Head of caudate nucleus (tissue), 42 donors: ENCODE measurements at places on chromosomes 4 and X.

DNA sequence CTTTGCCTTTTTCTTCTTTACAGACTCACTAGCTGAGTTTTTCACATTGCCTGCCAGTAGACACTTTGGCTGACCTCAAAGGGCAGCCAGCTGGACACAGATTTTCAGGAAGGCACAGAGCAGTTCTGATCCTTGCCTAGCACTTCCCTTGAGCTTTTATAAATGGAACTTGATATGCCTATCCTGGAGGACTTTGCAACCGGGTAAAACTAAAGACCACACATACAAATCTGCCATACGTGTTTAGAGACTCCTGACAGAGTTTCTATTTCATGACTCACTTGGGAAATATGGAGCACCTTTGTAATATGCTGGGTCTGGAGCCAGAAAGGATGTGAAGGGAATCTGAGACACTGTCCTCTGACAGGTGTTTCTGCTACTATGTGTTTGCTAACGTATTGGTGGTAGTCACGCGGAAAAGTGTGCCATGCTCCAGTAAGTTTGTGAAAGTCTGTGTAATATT lies 56.7 kb upstream of the RASSF6 start:
- DNase-seq = no peak

GRCh38 chr4:107155366-107155765 lies 119.3 kb upstream of the DKK2 start:
- DNase-seq = no peak

DNA sequence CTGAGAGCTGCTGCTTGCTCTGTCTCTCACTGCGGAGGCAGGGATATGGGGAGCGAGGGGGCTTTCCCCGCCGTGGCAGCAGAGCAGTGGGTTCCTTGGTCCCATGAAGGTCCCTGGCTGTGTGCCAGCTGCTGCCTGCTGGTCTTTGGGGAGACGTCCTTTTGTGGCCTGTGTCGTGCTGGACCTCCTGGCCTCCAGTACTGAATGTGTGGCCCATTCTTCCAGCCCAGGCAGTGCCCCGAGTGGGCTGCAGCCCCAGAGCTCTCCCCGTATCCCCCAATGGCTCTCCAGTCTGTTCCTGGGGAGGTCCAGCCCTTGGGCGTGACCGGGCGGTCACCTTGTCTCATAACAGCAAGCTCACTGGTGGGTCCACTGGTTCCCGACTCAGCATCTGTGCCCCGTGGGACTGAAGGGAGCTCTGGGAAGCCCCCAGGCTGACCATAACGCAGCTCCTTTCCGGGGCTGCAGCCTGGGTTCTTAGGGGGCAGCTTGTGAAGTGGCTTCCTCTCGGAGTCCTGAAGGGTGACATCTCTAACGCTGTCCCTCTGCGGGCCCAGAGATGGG lies 115.6 kb downstream of the SMIM20 start:
- no peak for DNase-seq

GRCh38 chrX:129791961-129792570 lies 12.3 kb downstream of the SASH3 start:
- DNase-seq = peak; percentile 34

- no peak for DNase-seq
Observed at GRCh38 chr4:18954538-18954937, 933.0 kb upstream of the LCORL start.

- no peak for DNase-seq
Observed at GRCh38 chrX:12771445-12772069, 19.7 kb upstream of the PRPS2 start.

GRCh38 chrX:54695231-54695630 lies 102.8 kb downstream of the ITIH6 start:
- no peak for DNase-seq

- no peak for DNase-seq
Observed at GRCh38 chr4:39975488-39976089, 2.1 kb downstream of the PDS5A start.

DNA sequence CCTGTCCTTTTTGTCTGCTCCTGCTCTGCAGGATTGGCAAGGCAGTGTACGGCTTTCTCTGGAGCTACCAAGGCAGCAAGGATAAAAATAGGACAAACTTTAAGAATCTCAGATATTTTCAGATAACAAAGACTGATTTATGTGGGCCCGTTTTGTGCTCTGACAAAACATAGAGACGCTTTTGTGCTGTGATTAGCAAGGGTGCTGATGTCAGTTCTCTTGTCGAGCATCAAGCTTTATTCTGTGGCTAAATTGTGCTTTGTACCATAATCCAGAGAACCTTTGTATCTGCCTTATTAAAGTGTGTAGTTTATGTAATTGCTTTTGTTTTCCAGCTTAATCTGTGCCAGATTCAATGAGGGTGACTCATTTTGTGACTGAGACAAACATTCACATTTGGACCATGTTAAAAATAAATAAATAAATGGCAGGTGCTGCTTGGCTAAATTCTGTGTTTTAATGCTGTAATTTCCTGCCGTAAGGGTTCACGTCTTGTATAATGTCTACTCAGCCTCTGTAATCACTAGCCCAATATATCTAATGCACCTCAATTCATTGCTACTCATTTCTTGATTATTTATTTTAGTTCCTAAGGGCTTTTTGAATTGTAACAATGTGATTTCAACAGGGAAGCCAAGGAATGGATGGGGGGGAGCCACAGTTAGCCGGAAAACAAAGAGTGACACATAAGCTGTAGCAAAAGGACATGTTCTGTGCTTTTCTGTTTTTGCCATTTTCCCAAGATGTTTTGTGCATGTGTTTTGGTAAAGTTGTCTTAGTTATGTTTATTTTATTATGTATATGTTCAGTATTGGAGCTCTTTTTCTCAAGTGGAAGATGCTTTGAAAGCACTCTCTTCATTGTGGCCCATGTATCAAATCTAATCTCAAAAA lies 75.1 kb downstream of the GAB1 start:
- peak; percentile 63 for DNase-seq

- no peak for DNase-seq
Observed at GRCh38 chrX:17390419-17390850, 15.4 kb downstream of the NHS start.

DNA sequence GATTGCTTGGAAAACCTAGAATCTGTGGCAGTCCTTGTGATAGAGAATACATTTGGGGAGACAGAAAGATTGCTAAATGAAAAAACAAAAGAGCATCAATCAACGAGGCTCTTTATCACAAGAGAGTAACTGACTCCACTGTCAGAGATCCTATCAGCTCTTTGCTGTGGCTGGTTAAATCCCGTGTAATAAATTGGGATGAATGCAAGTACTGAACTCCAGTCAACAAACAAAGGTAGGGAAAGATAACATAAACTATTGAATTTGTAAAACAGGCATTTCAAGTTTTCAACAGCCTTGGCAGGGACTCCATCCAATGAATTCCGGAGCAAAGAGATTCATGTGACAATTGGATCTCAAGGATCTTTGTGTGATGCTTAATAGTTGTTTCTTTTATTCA lies 21.3 kb downstream of the MMRN1 start:
- DNase-seq = no peak

- DNase-seq = peak; percentile 33
Observed at GRCh38 chrX:12701628-12702027, 89.6 kb upstream of the PRPS2 start.

GRCh38 chrX:131907488-131908314 lies 115.4 kb upstream of the STK26 start:
- no peak for DNase-seq

GRCh38 chr4:40734497-40734896 lies 15.3 kb upstream of the NSUN7 start:
- DNase-seq = no peak

DNA sequence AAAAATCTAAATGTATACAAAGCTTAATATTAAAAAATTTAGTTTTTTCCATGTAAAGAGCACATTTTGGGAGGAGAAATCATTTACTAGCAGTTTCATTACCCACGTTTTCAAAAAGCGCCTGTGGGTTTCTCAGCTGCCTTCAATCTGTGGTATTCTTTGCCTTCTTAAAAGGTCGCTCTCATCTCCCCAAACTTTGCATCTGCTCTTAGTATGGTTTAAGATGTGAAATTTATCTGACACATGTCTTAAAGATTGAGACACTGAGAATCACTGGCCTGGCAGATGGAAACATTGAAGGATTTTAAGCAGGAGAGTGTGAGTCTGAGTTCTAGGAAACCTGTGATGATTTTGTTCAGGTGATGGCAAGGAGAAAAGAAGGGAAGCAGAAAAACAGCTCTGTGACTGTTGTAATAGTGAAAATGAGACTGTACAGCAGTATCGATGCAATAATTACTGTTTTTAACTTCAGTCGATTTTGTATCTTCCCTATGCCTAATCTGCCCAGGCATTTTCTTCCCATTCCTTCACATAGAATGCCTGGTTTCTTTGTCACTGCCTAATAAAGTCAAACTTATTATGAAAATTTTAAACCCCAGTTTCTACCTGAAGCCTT lies 75.9 kb downstream of the PAQR3 start:
- no peak for DNase-seq

DNA sequence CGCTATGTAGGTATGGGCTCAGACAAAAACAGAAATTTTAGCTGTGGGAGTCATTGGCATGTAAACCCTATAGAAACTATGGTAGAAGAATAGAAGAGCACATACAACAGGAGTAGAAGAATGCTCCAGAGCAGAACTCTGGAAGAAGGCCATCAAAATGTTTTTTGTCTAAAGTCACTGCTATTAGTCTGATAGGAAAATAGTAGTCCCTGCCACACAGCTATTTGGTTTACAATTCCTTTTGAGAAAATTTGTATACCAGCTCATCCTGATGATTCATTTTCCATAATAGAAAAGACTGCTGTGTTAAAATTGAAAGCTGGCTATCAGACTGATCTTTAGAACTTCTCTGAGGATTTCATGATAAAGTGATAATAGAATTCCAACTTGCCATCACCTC lies 32.8 kb upstream of the ADAD1 start:
- no peak for DNase-seq

- peak; percentile 10 for DNase-seq
Observed at GRCh38 chrX:22748093-22748999, 251.4 kb upstream of the DDX53 start.

DNA sequence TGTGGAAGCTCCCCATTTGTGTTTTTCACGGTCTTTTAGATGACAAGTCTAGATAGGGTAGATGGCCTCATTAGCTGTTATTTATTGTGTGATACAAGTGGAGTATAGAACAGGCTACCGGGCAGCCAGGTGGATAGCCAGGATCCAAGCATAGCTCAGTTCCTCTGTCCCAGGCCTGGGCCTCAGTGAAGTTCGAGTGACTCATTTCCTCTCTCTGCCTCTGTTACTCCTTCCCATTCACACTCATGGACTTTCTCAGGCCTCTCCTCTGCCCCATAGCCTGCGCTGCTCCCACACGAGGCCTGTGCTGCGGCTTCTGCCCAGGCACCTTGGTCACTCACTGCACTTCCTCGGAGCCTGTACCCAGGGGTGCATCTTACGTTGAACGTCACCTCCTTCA lies 54.5 kb downstream of the TENM3 start:
- DNase-seq = no peak

GRCh38 chrX:133495464-133496391 lies 80.4 kb upstream of the GPC4 start:
- no peak for DNase-seq

GRCh38 chr4:165312506-165312905 lies 15.0 kb upstream of the MSMO1 start:
- no peak for DNase-seq

DNA sequence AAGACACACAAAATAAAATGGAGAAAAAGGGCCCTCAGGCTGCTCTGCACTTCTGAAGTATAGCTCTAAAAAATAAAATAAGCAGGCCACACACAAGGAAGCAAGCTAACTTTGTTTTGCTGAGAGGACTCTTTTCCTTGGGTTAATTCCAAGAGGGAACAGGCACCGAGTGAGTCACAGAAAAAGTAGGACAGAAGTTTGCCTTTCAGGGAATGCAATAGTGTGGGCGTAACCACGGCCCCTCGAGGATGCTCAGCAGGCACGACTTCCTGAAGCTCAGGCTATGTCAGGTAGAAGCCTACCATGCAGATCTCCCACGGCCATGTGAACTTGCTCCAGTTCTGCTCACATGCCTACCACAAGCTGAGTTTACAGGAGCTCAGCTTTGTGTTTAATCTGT lies 22.1 kb downstream of the PPP1R2C start:
- peak; percentile 47 for DNase-seq

DNA sequence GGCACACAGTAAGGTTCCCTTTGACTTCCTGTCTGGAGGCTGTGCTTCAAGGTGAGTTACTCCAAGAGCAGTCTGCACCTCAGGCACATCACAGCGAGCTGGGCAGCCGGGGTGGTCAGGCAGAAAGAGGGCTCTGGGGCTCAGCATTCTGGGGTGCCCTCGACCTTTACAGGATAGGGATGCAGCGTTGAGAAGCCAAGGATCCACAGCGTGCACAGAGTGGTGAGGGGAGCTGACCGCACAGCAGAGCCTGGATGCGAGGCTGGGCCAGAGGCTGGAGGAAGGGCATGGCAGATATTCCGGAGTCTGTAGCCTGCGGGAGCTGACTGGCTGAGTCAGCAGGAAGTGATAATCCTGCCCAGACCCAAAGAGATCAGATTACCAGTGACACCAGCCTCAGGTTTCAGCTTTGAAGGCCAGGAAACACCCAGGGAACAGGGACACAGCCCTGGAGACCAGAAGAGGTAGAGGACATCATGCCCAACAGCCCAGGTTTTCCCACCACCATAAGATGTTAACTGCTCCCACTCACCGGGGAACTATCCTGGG lies 38.4 kb upstream of the PDLIM3 start:
- no peak for DNase-seq

- no peak for DNase-seq
Observed at GRCh38 chr4:6951880-6952381, 42.3 kb downstream of the TBC1D14 start.

DNA sequence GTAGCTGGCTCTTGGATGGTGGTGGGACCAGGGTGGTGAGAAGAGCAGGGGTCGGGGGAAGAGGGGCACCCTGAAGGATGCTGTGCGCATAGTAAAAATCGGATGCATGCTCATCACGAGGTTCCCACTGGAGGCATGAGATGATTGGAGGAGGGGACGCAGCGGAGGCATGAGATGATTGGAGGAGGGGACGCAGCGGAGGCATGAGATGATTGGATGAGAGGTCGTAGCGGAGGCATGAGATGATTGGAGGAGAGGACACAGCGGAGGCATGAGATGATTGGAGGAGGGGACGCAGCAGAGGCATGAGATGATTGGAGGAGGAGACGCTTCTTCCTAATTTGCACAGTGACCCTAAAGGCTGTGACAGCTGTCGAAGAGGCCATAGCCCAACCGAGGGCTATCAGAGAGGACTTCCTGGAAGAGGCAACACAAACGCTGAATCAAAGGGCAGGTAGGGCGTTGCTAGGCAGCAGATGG lies 106.7 kb downstream of the ADRA2C start:
- no peak for DNase-seq

DNA sequence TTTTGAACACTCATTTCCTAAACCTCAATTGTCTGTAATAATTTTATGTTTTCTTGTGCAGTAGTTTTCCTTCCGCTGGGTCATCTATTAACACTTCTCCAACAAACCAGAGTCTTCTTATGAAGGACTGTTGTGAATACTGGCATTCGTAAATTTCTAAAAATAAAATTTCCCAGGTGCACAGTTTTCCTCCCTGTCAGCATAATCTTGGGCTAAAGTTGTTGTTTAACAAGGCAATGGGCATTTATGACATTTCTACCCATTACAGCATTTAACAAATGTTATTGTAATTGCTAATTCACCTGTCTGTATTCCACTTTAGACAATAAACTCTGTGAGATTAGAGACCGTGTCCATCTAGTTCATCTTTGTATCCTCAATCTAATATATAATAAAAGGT lies 1.2 kb downstream of the SCFD2 start:
- DNase-seq = no peak

- no peak for DNase-seq
Observed at GRCh38 chr4:57424232-57424897, 314.2 kb upstream of the IGFBP7 start.

- no peak for DNase-seq
Observed at GRCh38 chr4:74805601-74806000, 11.3 kb upstream of the BTC start.
